A549 treated with Mapracorat at 1 μM for 4 hours (cell line): ENCODE measurements at places on chromosomes 4 and X. TPM values are rescaled to one million over a fixed set of nuclear protein-coding genes. Genes with fewer than 3 reads are reported as not detected.

Gene SMIM10L2A
- 0.08 to 0.23 TPM (median 0.16 TPM) in 5 replicates for total RNA-seq

Gene INPP4B
- 3.5 to 5.6 TPM (median 4.9 TPM) in 5 replicates for total RNA-seq

Gene COL25A1
- not detected in 5 replicates for total RNA-seq

Gene FAM9C
- 0.07 TPM in 1 of 5 replicates, not detected in the others for total RNA-seq

Gene FAM47B
- total RNA-seq = not detected in 5 replicates

Gene LPAR4
- not detected in 5 replicates for total RNA-seq
